ENCODE measurements at places on chromosomes 16 and 17. TPM values are rescaled to one million over a fixed set of nuclear protein-coding genes. Genes with fewer than 3 reads are reported as not detected.

The ABCC3 gene
- 130 TPM for total RNA-seq

The GAN gene
- 2.4 TPM for total RNA-seq

The TMC7 gene
- 6.9 TPM for total RNA-seq

The KRTAP4-1 gene
- 0.10 TPM for total RNA-seq

The GPRC5C gene
- total RNA-seq: 62.9 TPM

The TMEM98 gene
- total RNA-seq: 45.5 TPM

The NPIPA3 gene
- 1.9 TPM for total RNA-seq
